ENCODE measurements at places on chromosomes 7 and 10.

- no peak for DNase-seq
Measured at GRCh38 chr10:87760195-87760905, 57.7 kb downstream of the ATAD1 start.

DNA sequence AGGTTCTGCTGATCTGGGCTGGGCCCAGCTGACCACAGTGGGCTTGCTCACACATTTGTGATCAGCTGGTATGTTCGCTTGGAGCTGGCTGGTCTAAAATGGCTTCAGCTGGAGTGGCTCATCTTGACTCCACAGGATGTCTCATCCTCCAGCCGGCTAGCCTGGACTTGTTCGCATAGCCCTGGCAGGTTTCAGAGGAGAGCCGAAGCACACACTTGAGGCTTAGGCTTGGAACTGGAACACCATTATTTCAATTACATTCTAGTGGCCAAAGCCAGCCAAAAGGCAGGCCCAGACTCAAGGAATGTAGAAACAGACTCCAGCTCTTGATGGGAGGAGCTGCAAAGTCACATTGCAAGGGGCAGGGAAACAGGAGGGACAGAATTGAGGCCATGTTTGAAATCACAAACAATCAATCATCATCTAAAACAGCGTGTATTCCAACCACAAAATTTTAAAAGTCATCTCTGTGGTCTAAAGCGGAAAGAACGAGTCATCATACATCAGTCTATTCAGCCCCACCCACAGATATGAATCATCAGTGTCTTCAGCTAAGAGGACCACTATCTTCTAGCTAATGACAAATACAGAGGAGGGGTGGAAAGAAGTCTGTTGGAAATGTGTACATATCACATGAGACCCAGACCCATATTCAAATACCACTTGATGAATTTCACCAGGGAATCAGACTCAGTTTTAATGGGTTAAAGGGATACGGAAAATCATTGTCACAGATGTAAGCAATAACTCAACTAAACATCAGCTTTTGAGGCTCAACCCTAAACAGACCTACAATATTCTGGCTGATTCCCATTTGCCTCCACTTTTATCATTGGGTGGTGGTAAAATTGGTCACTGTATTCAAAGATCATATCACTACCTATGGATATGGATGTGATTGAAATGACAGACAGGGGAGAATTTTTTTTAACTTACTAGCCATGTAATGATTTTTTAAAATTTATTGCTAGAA, 139.0 kb upstream of the MKLN1 start:
- DNase-seq: peak; percentile 88

- DNase-seq: no peak
Measured at GRCh38 chr7:80255656-80256055, 121.0 kb downstream of the GNAI1 start.

GRCh38 chr7:106053109-106053508, 59.0 kb downstream of the SYPL1 start:
- DNase-seq: no peak

Measured in CD4-positive, alpha-beta T cell treated with Interleukin-15 for 4 hours (primary cell).